Lower leg skin (tissue), 4 donors: ENCODE measurements at places on chromosomes 2 and 18. TPM values are rescaled to one million over a fixed set of nuclear protein-coding genes. Genes with fewer than 3 reads are reported as not detected.

DNA sequence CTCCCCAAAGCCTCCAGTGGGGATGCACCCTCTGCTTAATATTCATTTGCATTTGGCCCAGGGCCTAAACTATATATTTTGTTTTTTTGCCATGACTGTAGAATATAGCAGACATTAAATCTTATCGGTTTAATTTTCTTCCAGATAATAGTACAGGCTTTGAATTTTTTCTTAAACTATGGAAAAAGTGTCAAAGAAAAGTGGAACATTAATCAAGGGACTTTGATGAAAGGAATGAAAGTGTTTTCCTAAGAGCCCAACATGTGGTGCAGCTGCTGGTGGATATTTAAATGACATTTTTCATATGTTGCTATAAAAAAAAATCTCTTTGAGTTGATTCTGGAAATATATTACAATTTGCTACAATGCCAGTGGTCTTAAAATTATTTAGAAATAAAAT is 346.8 kb downstream of the CYP26B1 start:
- DNase-seq, result no peak

GRCh38 chr18:79504034-79504433 is 108.3 kb downstream of the NFATC1 start:
- no peak for DNase-seq

GRCh38 chr2:43358410-43359201 is 132.2 kb upstream of the ZFP36L2 start:
- DNase-seq, result no peak

DNA sequence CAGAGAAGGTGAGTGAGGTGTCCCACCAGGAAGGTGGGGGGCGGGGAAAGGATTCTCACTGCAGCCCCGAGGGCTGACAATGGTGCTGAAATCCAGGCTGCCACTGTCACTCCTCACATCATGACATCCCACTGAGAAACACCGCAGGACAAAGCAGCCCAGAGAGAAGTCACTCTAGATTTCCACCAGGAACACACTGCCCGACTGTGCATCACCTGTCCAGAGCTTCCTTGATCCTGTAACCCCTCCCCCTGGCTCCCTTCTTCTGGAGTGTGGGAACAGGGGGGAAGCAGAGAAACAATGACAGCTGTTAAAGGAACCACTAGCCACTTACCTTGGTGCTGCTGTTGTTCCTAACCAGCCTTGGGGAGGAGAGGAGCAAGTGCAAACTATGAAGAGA is 69.9 kb downstream of the MRO start:
- no peak for DNase-seq

DNA sequence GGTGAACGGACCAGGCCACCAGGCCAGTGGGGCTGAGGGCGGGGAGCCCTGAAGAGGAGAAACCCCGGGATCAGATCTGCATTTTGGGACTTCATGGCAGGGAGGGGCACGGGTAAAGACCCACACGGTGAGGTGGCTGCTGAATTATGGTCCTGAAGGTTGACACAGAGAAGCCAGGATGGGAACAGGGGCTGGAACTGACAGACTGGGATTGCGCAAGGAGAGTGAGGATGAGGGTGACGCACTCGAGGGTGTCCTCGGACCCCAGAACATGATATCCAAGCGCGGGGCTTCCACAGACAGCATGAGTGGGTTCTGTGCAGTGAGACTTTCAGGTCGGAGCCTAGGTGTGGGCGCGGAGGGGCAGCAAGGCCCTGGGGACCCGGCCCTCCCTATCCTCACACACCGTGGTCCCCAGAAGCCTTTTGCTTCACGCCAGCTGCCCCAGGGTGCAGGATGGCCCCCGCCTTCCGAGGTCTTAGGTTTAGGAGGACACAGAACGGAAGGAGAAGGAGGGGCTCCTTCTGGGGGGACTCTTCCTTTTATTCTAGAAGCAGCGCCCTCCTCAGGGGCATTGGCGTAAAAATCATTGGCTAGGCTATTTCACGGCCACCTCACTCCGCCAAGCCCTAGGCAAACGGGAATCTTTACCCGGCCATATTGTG is 416.8 kb upstream of the HS6ST1 start:
- peak; percentile 77 for DNase-seq

The GCG gene
- not detected for total RNA-seq
